Neural crest cell (in vitro differentiated cells): ENCODE measurements at places on chromosomes 6 and 20. TPM values are rescaled to one million over a fixed set of nuclear protein-coding genes. Genes with fewer than 3 reads are reported as not detected.

DNA sequence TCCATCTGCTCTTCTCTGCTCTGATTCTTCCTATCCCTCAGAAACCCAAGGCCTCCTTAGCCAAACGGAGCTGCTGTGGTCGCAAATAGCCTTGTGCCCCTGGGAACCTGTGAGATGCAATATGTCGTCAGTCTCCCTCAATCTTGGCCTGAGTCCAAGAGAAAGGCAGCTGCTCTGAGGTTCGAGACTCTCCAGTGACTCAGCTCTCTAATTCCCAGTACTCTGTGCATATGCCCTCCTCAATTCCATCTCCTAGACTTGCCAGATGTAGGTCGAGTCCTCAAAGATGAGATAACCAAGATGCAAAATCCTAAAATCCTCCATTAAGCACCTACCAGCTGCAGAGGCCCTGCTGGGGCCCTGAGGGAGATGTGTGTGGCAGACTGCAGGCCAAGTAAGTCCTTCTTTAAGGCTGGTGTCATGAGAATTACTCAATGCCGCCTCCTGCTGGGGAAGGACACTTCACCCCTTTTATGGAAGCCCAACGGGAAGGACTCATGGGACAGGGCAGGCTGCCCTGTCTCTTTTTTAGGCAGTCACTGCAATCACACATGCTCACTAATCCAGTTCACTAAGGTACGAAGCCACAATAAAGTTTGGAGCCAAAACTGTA, 28.5 kb downstream of the C6orf15 start:
- DNase-seq = peak; percentile 53

- DNase-seq = no peak
Measured at GRCh38 chr20:59055302-59055701, 12.7 kb upstream of the PRELID3B start.

GRCh38 chr6:25278261-25278913, 787 bp upstream of the CARMIL1 start:
- DNase-seq = no peak

DNA sequence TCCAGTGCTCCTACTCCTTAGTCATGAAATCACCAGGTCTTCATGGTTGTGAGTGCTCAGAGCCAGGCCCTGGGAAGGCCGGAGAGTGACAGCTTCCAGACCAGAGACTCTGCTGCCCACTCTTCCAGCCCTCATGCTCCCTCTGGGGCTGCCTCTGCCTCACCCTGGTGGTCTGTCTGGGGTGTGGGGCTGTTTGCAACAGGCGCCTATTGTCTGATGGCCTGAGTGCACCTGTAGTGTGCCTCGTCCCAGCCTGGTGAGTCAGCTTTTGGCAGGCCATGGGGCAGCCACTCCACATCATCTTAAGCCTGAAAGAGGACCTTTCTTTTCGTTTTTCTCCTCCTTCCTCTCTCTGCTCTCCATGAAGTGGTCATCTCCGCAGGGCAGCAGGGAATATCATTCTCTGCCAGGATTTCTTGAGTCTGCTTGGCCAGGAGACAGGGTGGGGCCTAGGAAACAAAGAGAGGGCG, 173.8 kb downstream of the VEGFA start:
- no peak for DNase-seq

- no peak for DNase-seq
Measured at GRCh38 chr6:113558431-113558830, 298.7 kb upstream of the MARCKS start.

- DNase-seq = no peak
Measured at GRCh38 chr6:36516559-36516958, 30.7 kb downstream of the STK38 start.

The SIRPD gene
- total RNA-seq = not detected in 2 replicates

GRCh38 chr20:50467718-50468356, 42.3 kb upstream of the PTPN1 start:
- peak; percentile 17 for DNase-seq

GRCh38 chr20:56625837-56626236, 3.3 kb upstream of the TFAP2C start:
- DNase-seq = no peak

GRCh38 chr6:150466196-150466595, 97.4 kb downstream of the IYD start:
- no peak for DNase-seq

- DNase-seq = no peak
Measured at GRCh38 chr20:2142649-2143048, 41.0 kb downstream of the STK35 start.

- no peak for DNase-seq
Measured at GRCh38 chr6:74091136-74091793, 395.3 kb downstream of the CD109 start.

DNA sequence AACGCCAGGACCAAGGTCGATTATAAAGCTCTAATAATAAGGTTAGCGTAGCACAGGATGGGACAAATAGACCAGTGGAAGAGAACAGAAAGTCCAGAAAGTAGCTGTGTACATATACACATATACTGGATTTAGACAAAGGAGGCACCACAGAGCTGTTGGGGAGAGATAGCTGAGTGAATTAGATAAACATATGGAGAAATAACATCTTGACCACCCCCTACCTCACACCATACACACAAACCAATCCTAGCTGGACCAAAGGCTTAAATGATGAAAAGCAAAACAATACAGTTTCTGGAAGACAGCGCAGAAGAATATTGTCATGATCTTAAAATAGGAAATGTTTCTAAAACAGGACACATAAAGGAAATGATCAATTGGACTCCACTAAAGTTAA, 112.9 kb downstream of the PXDC1 start:
- DNase-seq = no peak

DNA sequence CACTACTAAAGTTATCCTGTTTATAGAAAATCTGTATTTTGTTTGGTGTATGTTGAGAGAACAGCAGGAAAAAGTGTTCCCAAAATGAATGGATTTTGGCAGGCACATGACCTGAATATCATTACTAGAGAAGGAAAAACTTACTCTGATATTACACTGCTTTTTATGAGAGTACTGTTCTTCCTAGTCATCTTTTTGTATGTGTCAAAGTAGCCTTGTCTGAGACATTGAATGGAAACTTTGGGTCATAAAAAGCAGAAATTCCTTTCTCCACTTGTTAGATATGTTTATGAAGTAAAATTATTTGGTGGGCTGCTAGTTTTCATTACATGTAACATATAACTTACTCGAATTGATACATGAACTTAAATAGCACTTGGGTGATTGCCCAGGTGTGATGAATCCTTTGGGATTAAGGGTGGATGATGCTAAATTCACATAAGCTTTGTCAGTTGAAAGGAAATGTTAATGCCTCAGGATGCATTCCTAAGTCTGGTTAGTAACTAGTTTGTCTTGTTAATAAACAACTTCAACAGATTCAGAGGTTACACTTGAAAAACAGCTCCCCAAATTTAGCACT, 206.7 kb downstream of the CENPW start:
- DNase-seq = no peak

DNA sequence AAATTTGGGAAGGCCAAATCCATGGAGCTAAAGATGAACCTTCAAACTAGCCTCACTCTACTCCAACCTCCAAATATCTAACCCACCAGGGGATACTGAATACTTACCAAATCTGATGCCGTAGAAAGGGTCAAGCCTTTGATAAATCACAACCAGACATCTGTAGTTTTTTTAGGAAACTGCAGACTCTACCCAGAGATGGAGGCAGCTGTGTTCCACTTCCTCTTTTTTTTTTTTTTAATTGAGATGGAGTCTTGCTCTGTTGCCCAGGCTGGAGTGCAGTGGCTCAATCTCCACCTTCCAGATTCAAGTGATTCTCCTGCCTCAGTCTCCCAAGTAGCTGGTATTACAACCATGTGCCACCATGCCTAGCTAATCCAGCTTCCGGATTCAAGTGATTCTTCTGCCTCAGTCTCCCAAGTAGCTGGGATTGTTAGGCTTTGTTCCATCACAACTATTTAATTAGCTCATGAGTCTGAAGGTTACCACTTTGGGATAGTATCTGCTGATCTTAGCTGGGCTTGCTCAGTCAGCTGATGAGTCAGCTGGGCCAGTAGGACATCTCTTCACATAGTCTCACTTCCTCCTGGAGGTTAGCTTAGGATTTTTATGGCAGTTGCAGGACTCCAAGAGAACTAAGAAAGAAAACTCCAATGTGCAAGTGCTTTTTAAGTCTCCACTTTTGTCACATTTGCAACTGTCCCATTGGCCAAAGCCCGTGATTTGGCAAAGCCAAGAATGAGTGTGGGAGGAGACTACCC, 13.3 kb downstream of the FRK start:
- DNase-seq = no peak

- no peak for DNase-seq
Measured at GRCh38 chr6:131101911-131102680, 33.2 kb upstream of the AKAP7 start.

DNA sequence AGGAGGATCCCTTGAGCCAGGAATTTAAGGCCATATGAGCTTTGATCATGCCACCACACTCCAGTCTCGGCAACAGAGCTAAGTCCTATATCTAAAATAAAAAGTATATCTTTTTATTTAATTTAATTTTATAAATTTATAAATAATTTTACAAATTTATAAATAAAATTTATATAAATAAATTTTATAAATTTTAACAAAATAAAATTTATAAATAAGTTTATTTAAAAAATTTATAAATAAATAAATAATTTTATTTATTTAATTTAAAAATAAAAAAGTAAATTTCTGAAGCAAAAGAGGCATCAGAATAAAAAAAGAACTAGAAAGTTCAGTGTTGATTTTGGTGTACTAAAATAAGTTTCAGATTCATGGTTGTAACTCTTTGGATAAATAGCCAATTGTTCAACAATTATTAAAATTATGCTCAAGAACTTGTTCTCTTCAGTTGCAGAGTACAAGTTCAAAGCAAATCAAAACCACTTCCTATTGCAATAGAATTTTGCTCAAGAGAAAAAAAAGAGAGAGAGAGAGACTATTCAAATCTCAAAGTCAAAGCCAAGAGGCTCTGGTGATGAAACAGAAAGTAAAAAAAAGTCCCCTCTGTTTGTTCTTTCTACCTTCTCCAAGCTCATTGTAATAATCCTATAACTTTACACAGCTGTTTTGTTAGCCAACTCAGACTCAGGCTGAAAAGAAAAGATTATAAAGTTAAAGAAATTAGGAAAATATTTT, 547.5 kb upstream of the ADGRB3 start:
- DNase-seq = no peak

The PRL gene
- total RNA-seq = not detected in 2 replicates

- DNase-seq = no peak
Measured at GRCh38 chr6:21596949-21597682, 3.6 kb downstream of the SOX4 start.

GRCh38 chr20:37920679-37921322, 17.9 kb downstream of the VSTM2L start:
- DNase-seq = no peak

DNA sequence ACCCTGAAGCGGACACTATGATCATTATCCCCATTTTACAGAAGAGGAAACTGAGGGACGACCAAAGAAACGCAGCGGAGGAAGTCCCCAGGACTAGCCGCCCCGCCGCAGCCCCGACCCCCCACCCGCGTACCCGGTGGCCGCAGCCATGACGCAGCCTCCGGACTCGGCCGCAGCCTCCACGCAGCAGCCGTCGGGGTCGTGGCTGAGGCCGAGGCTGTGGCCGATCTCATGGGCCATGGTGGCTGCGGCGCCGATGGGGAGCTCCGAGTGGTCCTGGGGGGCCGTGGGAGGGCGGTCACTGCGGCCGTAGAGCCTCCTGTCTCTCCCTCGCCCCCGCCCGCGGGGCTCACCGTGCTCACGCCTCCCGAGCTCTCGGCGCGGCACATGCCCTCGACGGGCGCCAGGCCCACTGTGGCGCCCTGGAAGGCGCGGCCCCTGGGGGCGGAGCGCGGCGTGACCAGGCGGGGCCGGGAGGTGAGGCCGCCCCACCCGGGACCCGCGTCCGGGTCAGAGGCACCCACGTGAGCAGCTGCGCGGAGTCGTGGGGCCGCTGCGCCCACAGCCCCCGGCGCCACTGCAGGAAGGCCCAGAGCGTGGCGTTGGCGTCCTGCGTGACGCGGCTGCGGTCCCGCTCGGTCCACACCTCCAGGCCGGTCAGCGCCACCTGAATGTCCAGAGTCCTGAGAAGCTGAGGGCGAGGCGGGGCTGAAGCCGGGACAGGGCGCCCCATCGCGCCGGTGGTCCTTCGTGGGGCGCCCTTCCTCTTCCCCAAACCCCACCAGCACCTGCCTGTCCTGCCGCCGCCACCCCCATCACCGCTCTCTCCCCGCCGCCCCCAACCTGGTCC, 8.4 kb downstream of the ADAM33 start:
- DNase-seq = no peak

DNA sequence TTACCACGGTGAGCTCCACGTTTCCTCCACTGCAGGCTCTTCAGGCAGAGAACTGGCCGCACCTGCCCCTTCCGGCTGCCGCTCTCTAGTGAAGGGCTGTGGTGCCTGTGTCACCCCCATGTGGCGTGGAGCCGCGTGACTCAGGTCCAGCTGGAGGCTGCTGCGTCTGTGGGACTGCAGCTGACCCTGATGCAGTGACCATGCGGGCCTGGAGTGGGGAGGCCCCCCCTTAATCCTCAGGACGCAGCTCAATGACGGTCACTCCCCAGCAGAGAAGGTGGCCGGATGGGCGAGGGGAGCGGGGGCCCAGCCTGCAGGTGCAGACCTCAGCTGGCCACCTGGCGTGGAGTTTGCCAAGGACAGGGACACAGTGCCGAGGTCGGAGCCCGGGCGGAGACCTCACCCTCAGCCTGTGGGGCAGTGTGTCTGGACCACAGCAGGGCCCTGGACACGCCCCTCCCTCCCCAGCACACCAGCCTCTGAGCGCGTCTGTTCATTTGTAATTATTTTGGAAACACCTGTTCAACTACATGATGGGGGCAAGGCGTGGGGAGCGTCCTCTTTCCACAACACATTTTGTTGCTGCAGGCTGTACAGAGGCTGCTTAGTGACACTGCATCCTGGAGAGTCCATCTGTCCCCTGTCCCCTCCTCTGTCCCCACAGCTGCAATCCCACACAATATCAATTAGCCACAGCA, 10.7 kb downstream of the BHLHE23 start:
- DNase-seq = no peak

- DNase-seq = no peak
Measured at GRCh38 chr6:159101656-159102055, 56.9 kb upstream of the TAGAP start.

DNA sequence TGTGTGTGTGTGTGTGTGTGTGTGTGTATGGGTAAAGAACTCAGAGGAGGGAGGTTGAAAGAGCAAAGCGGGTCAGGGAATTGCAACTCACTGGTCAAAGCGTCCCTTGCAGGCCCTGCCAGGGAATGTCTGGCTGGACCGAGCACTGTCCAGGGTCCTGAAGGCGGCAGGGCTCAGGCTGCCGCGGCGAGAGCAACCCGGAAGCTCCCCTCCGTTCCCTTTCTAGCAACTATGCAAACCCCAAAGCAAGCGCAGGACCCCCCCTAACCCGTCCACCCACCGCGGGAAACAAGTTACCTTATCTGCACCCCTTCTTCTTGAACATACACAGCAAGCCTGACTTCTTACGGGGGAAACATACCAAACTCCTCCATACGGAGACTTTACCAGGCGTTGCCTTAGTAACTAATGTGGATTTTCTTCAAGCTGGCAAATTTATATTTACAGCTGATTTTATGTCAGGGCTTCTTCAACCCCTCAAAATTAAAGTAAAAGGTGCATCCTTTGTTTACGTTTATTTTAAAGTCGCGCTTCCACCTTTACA, 538 bp upstream of the GRM1 start:
- peak; percentile 80 for DNase-seq

GRCh38 chr6:137046871-137047412, 2.2 kb upstream of the IL20RA start:
- no peak for DNase-seq

GRCh38 chr6:34543421-34543820, 12.7 kb downstream of the SPDEF start:
- no peak for DNase-seq

The SRSF12 gene
- total RNA-seq = 21.9 and 23.5 TPM in 2 replicates

The HMGN3 gene
- total RNA-seq = 133 and 134 TPM in 2 replicates
